ENCODE measurements at places on chromosomes 2 and 18. TPM values are rescaled to one million over a fixed set of nuclear protein-coding genes. Genes with fewer than 3 reads are reported as not detected.

Gene PLB1
- total RNA-seq = 2.1 TPM

Gene UBXN4
- total RNA-seq = 37.5 TPM

Gene UGT1A8
- not detected for total RNA-seq

Gene IL37
- not detected for total RNA-seq

Gene DCC
- not detected for total RNA-seq

Gene ASPRV1
- total RNA-seq = 0.83 TPM

Gene CD8B2
- not detected for total RNA-seq

DNA sequence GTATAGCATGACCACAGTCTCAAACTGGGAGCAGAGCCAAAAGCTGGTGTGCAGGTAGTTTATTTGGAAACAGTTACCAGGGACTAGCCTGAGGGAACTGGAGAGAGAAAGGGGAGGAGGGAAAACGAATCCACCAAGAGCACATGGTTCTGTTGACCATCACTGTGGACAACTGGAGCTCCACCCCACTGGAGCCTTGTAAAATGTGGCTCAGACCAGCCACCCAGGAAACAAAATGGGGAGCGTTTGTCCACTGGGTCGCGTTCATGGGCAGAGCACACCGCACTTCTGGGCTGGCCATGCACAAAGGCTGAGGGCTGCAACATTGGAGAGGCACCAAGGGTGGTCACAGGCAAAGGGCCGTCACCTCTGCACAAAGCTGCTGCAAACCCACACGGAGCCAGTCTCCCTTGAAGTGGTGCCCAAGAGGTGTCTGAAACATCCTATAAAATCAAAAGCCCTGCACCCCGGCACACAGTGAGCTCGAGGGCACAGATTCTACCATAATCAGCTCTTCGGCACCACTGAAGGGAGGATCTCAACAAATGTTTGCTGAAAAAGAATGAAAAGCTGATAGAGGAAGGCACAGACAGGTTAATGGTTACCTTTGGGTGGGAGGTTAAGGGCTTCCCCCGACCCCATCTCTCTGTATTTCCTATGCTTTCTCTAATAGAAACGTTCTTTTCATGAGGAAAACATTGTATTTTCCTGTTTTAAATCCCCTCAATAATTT is 192.9 kb downstream of the INHBB start:
- no peak for DNase-seq
- no peaks in the 10 kb centered on the region for H3K36me3 ChIP-seq
- H3K4me1 ChIP-seq = no peaks in the 10 kb centered on the region
- H3K27me3 ChIP-seq = no peaks in the 10 kb centered on the region
- no peak overlapping the region for H3K4me3 ChIP-seq

DNA sequence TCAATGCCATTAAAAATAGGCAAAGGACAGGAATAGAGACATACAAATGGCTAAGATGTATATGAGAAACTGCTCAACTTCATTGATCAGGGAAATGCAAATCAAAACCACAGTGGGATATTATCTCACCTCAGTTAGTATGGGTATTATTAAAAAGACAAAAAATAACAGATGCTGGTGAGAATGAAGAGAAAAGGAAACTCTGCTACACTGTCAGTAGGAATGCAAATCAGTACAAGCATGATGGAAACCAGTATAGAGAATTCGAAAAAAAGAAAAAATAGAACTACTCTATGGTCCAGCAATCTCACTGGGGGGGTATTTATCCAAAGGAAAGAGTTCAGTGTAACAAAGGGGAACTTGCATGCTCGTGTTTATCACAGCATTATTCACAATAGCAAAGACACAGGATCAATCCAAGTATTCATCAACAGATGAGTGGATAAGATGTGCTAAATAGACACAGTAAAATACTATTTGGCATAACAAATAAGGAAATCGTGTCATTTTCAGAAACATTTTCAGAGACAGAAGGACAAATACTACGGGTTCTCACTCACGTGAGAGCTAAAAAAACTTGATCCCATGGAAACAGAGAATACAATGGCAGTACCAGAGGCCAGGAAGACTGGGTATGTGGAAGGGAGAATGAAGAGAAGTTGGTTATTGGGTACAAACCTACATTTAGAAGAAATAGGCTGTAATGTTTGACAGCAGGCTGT is 60.6 kb downstream of the CCDC74A start:
- H3K27ac ChIP-seq = no peak overlapping the region
- no peaks in the 10 kb centered on the region for H3K36me3 ChIP-seq
- no peak overlapping the region for H3K4me3 ChIP-seq
- no peaks in the 10 kb centered on the region for H3K4me1 ChIP-seq
- no peak for DNase-seq
- no peaks in the 10 kb centered on the region for H3K27me3 ChIP-seq

GRCh38 chr18:61901323-61901986 is 8.6 kb upstream of the RNF152 start:
- DNase-seq = no peak
- no peaks in the 10 kb centered on the region for H3K27me3 ChIP-seq
- no peaks in the 10 kb centered on the region for H3K4me1 ChIP-seq

DNA sequence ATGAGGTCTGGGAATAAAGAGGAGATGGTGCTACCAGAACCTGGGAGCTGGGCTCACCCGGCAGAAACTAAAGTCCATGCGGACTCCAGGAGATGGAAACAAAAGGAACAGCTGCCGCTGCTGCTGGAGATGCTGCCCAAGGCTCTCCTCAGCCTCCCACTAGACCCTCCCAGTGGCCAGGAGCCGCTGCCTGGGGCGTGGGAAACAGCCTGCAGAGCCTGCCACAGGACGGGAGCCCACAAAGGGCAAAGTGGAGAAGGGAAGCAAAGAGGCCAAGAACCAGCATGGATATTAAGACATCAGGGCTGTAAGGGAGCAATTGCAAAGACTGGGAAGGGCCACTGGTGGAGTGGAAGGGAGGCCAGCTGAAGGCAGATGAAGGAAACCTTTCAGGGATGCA is 179.6 kb downstream of the NCK2 start:
- DNase-seq = no peak
- H3K27me3 ChIP-seq = no peaks in the 10 kb centered on the region
- H3K4me3 ChIP-seq = no peak overlapping the region
- H3K27ac ChIP-seq = no peak overlapping the region
- H3K4me1 ChIP-seq = no peaks in the 10 kb centered on the region
- H3K36me3 ChIP-seq = no peaks in the 10 kb centered on the region

GRCh38 chr2:16315908-16316307 is 349.7 kb downstream of the CYRIA start:
- H3K4me3 ChIP-seq = no peak overlapping the region
- H3K27ac ChIP-seq = no peak overlapping the region
- H3K4me1 ChIP-seq = no peaks in the 10 kb centered on the region
- H3K27me3 ChIP-seq = no peaks in the 10 kb centered on the region
- no peaks in the 10 kb centered on the region for H3K36me3 ChIP-seq

- no peaks in the 10 kb centered on the region for H3K36me3 ChIP-seq
- H3K4me3 ChIP-seq = no peak overlapping the region
- DNase-seq = no peak
- H3K27me3 ChIP-seq = no peaks in the 10 kb centered on the region
Observed at GRCh38 chr2:124810132-124810531, 785.0 kb downstream of the CNTNAP5 start.

DNA sequence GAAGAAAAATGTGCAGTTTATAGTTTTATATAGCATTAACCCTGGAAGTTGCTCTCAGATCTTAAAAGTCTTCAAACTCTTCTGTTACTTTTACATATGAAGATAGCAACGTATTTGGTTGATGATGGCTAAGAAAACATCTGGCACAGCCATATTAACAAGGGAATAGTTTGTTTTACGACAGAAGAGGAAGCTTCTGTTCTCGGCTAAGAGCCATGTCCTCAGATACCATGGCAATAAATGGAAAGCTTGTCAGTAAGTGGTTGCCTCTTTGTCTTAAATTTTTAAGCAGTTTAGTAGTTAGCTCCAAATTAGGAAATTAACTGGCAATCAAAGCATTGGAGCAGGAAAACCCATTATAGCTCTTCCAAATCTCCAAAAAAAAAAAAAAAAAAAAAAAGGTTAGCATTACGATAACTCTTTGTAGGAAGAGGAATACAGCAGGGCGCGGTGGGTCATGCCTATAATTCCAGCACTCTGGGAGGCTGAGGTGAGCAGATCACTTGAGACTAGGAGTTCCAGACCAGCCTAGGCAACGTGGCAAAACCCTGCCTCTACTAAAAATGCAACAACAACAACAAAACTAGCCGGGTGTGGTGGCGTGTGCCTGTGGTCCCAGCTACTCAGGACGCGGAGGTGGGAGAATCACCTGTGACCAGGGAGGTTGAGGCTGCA is 4.5 kb upstream of the STON1 start:
- H3K36me3 ChIP-seq = no peaks in the 10 kb centered on the region
- peak overlapping the region; percentile 71 for H3K27ac ChIP-seq
- H3K4me3 ChIP-seq = no peak overlapping the region
- H3K27me3 ChIP-seq = no peaks in the 10 kb centered on the region
- no peak for DNase-seq

- H3K4me1 ChIP-seq = no peaks in the 10 kb centered on the region
- no peak overlapping the region for H3K27ac ChIP-seq
- H3K36me3 ChIP-seq = no peaks in the 10 kb centered on the region
- no peak for DNase-seq
- H3K4me3 ChIP-seq = no peak overlapping the region
- H3K27me3 ChIP-seq = no peaks in the 10 kb centered on the region
Observed at GRCh38 chr2:30372826-30373225, 74.2 kb upstream of the LCLAT1 start.

- H3K4me1 ChIP-seq = no peaks in the 10 kb centered on the region
- H3K36me3 ChIP-seq = peaks cover 32% of the 10 kb centered on the region
- no peak for DNase-seq
- no peak overlapping the region for H3K27ac ChIP-seq
Observed at GRCh38 chr18:79937103-79937860, 14.2 kb downstream of the SLC66A2 start.

GRCh38 chr2:85324639-85325465 is 2.9 kb downstream of the TGOLN2 start:
- peak overlapping the region; percentile 83 for H3K4me3 ChIP-seq
- H3K27me3 ChIP-seq = no peaks in the 10 kb centered on the region
- no peak for DNase-seq
- H3K36me3 ChIP-seq = peaks cover 48% of the 10 kb centered on the region
- H3K4me1 ChIP-seq = peaks cover 49% of the 10 kb centered on the region

DNA sequence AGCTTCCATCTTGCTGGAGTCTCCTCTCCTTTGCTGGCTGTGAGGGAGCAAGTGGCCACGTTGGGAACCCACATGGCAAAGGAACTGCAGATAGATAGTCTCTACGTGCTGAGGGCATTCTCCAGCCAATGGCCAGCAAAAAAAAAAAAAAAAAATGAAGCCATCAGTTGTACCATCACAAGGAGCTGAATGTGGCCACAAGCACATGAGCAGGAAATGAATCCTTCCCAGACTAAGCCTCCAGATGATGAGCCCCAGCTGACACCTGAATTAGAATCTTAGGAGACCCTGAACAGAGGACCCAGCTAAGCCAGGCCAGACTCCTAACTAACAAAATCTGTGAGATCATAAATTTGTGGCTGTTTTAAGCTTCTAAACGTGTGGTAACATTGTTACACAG is 57.9 kb downstream of the SPIRE1 start:
- no peaks in the 10 kb centered on the region for H3K27me3 ChIP-seq
- no peak for DNase-seq
- no peak overlapping the region for H3K27ac ChIP-seq
- H3K4me3 ChIP-seq = no peak overlapping the region

DNA sequence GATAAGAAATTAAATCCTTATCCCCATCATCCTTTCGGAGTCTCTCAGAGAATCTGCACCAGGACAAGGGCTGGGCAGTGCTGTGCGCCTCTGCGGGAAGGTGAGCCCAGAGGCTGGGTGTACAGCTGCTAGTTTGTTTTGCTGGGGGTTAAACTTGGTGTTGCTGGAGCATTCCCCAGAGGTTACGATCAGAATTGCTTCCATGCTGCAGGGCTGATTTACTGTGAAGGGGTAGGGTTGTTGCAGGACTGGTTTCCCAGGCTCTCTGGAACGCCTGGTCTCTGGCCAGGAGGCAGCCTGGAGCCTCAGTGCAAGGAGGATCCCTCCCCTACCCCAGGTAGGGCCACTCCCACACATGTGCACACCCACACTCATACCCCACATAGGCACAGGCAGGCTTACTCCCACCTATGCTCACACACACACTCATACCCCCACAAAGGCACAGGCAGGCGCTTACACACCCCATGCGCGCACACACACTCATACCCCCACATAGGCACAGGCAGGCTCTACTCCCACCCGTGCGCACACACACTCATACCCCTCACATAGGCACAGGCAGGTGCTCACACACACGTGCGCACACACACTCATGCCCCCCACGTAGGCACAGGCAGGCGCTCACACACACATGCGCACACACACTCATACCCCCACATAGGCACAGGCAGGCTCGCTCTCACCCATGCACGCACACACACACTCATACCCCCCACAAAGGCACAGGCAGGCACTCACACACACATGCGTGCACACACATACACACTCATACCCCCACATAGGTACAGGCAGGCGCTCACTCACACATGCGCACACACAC is 11.3 kb downstream of the CNNM4 start:
- H3K27me3 ChIP-seq = no peaks in the 10 kb centered on the region
- no peaks in the 10 kb centered on the region for H3K36me3 ChIP-seq
- H3K27ac ChIP-seq = no peak overlapping the region
- DNase-seq = no peak
- H3K4me1 ChIP-seq = no peaks in the 10 kb centered on the region

DNA sequence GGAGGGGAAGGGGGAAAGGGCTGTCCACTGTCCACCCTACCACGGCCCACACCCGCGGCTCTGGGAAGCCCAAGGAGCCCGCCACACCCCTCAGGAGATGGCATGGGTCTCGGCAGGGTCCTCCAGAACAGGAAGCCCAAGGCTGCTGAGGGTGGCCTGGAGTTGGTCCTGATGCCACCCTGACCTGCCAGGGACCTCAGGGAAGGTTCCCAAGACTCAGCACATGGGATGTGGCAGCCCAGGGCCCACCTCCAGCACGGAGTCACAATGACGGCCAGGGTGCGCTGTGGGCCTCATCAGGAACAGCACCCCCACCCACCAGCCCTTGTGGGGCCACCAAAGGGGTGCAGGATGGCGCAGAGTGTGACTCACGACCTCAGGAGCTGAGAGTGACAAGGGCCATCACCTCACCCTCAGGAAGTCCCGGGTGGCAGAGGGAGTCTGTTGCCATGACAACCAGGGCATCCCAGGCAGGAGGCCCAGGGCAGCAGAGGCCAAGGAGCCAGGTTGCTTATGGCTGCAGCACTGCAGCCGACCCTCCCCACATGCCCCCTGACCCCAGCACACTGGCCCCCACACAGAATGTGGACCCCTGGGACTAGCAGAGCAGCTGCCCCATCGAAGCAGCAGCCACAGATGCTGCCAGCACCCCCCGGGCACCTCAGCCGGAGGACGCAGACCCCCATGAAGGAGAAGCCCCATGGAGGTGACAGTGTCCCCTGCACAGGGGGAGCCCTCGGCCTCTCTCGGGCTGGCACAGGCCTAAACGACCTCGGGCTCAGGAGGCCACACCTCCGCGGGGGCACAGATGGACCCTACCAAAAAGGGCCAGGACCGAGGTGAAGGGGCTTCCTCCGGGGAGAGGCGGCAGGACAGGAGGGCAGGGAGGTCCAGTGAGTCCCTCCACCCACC is 34.3 kb downstream of the KIF1A start:
- no peaks in the 10 kb centered on the region for H3K36me3 ChIP-seq

Data from right atrium auricular region (tissue), 2 donors.